ENCODE measurements at places on chromosomes 7 and 10. TPM values are rescaled to one million over a fixed set of nuclear protein-coding genes. Genes with fewer than 3 reads are reported as not detected.

The PPP1R17 gene
- not detected for total RNA-seq

The LRRC4 gene
- 1.6 TPM for total RNA-seq

The ANKRD1 gene
- not detected for total RNA-seq

The SUV39H2 gene
- 5.1 TPM for total RNA-seq

The COL1A2 gene
- total RNA-seq = 149 TPM

The PTF1A gene
- not detected for total RNA-seq

The CFAP46 gene
- 8.3 TPM for total RNA-seq

The POMZP3 gene
- 23.5 TPM for total RNA-seq

The CHCHD3 gene
- 53.9 TPM for total RNA-seq

The SEMA4G gene
- total RNA-seq = 6.1 TPM

The MSMB gene
- total RNA-seq = not detected

The EBF3 gene
- 0.98 TPM for total RNA-seq

The GDF10 gene
- 1.1 TPM for total RNA-seq

The SCIN gene
- 141 TPM for total RNA-seq

The RNF148 gene
- total RNA-seq = 2.2 TPM

The RADIL gene
- total RNA-seq = 1.0 TPM

The CRHR2 gene
- total RNA-seq = not detected

The NME8 gene
- 0.44 TPM for total RNA-seq

The SFTPA1 gene
- not detected for total RNA-seq

The SPOCK2 gene
- 19.7 TPM for total RNA-seq

The CALCR gene
- 5.3 TPM for total RNA-seq

The SFXN4 gene
- total RNA-seq = 21.9 TPM

The GPR158 gene
- 0.22 TPM for total RNA-seq

The NEURL1 gene
- total RNA-seq = 1.2 TPM

The VIPR2 gene
- total RNA-seq = 0.91 TPM

The CYREN gene
- 89.3 TPM for total RNA-seq

The SLC18A2 gene
- total RNA-seq = 4.6 TPM

The FAM241B gene
- 7.6 TPM for total RNA-seq

The SPDYE8 gene
- total RNA-seq = not detected

The HTR7 gene
- 0.38 TPM for total RNA-seq

The SGCE gene
- total RNA-seq = 59.6 TPM

The TAS2R5 gene
- total RNA-seq = 2.5 TPM

The ZNF239 gene
- 4.7 TPM for total RNA-seq

The FBXO24 gene
- total RNA-seq = 0.60 TPM

The BMPER gene
- 0.60 TPM for total RNA-seq

The CDC14C gene
- total RNA-seq = not detected
